ENCODE measurements at places on chromosomes 13 and 19. TPM values are rescaled to one million over a fixed set of nuclear protein-coding genes. Genes with fewer than 3 reads are reported as not detected.

Gene RFPL4A
- not detected for total RNA-seq

Gene IL12RB1
- 0.26 TPM for total RNA-seq

Gene ZNF724
- total RNA-seq = 7.3 TPM

Gene FGF21
- total RNA-seq = not detected

Gene AP1M2
- 0.19 TPM for total RNA-seq

Gene NTF4
- total RNA-seq = not detected

Gene NXNL1
- total RNA-seq = not detected

Gene LGI4
- 0.06 TPM for total RNA-seq

Gene CTU1
- 3.4 TPM for total RNA-seq

Gene EDNRB
- 9.4 TPM for total RNA-seq

Gene BORA
- 3.4 TPM for total RNA-seq

Gene STOML3
- total RNA-seq = not detected

Gene ZNF560
- 0.06 TPM for total RNA-seq

Gene PSG7
- total RNA-seq = not detected

Gene TMEM255B
- total RNA-seq = 0.26 TPM

Gene TRAPPC5
- total RNA-seq = 102 TPM

Gene MOB3A
- total RNA-seq = 14.5 TPM

Gene NLRP4
- total RNA-seq = not detected

Gene GNA15
- 0.19 TPM for total RNA-seq
